Retinal pigment epithelial cell (primary cell): ENCODE measurements at places on chromosomes 4 and X.

DNA sequence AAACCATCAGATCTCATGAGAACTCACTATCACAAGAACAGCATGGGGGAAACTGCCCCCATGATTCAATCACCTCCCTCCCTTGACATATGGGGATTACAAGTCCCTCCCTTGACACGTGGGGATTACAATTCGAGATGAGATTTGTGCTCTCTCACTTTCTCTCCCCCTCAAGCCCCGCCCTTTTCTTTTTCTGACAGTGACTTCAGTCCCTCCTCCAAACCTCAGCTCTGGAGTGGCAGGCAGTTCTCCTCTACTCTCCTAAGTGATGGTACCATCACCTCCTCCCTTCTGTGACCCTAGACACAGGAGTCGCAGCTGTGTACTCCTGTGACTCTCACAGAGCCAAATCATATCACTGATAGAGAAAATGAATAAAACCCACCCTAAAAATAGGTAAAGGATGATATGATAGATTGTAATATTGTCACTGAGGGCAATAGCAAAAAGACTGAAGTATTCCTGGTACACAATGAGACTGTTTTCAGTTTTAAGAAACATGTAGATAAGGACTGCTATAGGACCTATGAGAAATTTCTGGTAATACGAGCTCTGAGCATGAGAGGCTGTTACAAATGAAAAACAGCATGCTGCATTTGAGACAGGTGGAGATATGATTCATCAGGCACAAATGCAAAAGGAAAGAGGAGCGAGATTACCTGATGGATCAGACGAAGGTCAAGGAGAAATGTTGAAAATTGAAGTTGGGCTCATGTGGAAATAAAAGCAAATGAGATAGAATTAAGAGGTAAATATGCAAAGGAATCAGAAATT is 101.2 kb upstream of the CBLL2 start:
- no peak for DNase-seq

- peak; percentile 58 for DNase-seq
Observed at GRCh38 chrX:45515262-45516215, 314.9 kb upstream of the DIPK2B start.

DNA sequence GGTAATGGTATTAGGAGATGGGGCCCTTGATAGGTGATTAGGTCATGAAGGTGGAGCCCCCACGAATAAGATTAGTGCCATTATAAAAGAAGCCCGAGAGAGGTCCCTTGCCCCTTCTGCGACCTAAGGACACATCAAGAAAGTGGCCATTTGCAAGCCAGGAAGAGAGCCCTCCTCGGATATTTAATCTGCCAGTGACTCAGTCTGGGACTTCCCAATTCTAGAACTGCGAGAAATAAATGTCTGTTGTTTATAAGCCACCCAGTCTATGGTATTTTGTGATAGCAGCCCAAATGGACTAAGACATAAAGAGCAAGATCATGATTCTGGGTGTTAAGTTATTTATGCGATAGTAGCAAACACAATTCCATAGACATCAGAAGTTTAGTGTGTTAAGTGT is 192.2 kb downstream of the LDB2 start:
- DNase-seq = no peak

- no peak for DNase-seq
Observed at GRCh38 chr4:76489686-76490161, 54.7 kb downstream of the SHROOM3 start.

GRCh38 chr4:137310166-137310565 is 222.1 kb downstream of the PCDH18 start:
- DNase-seq = no peak

DNA sequence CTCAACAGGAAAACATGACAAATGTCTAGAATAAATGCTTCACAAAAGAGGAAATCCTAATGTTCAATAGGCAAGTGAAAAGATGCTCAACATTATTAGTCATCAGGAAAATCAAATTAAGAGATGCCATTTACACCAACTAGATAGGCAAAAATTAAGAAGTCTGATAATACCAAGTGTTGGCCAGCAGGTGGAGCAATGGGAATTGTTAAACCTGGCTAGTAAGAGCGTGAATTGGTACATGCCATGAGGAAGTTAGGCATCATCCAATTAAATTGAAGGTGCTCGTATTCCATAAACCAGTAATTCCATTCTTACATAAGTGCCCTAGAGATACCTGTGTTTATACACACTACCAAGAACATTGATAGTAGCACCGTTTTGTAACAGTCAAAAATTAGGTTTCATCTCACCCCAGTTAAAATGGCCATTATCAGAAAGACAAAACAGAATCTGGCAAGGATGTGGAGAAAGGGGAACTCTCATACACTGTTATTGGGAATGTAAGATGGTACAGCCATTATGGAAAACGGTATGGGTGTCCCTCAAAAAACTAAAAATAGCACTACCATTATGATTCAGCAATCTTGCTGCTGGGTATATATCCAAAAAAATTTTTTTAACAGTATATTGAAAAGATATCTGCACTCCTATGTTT is 14.0 kb upstream of the ZCCHC18 start:
- peak; percentile 47 for DNase-seq

DNA sequence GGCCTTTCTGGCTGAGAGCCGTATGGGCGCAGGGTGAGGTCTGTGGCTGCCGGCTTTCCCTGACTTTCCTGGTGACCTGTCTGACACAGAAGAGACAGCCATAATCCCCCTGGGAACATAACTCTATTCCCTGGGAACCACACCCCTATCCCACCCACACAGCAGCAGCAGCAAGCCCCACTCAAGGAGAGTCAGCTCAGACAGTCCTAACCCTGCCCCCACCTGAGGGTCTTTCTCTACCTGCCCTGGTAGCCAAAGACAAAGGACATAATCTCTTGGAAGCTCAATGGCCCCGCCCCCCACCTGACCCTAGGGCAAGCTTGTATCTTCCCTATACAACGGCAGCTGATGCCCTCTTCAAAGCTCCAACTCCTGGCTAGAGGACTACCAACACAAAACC is 74.6 kb downstream of the PABPC4L start:
- DNase-seq = no peak

DNA sequence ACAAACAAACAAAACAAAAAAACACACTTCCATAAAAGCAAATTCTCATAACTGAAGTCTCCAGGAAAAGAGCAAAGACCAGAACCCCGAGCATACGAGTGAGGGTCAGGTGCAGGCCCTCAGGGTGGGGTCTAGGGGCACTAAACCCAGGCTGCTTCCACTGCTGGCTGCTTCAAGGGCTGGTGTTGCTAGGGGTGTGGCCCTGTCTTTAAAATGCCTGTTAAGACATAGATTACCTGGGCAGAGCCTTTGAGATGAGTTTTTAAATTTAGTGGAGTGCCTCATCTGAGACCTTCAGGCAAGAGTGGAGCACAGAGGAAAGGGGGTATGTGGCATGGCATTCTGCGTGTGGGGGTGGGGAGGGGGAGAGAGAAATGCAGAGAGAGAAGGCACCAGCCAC is 87.0 kb downstream of the FHDC1 start:
- DNase-seq = no peak

DNA sequence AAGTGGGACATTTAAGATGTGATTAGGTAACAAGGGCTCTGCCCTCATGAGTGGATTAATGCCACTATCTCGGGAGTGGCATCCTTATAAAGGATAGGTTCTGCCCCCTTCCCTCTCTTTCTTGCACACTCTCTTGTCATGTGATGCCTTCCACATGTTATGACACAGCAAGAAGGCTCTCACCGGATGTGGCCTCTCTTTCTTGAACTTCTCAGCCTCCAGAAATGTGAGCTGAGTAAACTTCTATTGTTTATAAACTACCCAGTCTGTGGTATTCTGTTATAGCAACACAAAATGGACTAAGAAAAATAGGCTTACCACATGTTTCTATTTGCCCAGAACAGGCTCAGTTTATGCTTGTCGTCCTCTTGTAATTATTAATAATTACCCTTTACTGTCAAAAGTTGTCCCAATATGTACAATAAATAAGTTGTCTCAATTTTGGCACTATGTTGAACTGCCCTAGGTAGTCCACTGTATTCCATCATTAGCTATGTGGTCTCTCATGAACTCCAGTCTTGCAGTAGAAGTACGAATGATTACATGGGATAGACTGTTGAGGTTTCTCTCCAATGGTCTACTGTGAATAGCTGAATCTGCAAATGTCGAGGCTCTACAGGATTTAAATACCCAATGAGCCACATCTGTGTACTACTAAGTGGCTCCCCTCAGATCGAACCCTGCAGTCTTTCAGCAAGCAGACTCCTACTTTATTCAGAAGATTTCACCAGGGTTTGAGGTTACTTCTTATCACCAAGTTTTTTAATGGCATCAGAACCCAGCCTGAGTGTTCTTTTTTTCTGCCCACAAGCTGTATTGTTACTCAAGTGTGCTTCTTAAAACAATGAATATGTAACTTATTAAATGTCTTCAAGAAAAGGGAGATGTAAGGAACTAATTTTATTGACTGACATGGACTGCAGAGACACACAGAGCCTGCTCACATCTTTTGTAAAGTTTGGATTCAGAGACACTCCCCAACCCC is 102.0 kb upstream of the LEF1 start:
- DNase-seq = no peak

DNA sequence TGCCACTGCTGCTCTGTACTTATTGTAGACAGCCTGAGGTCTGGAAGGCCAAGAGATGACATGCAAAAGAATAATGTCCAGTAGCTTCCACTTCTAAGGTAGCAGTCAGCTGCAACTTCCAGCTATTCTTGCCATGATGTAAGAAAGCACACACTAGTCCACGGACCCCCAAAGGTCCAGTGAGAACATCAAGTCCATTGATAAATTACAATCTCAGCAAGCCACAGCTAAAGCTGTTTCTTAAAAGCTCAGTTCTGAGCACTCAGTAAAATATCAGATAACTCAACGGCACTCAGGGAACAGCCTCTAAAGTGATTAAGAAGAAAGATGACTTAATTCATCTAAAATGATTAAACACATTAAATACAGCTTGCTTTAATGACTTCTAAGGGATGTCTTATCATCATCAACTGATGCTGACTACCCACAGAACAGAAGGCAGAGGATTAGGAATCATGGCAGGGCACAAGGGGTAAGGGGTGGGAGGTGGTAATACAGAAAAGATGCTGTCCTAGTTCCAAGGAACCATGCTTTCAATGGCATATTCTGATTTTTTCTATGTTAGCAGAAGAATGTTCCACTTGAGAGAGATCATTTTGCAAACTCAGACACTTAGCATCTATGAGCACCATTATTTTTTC is 99.1 kb upstream of the CBR4 start:
- DNase-seq = no peak

- no peak for DNase-seq
Observed at GRCh38 chr4:121526509-121526908, 145.7 kb upstream of the QRFPR start.

- DNase-seq = peak; percentile 37
Observed at GRCh38 chrX:148380650-148381561, 119.5 kb upstream of the AFF2 start.

GRCh38 chr4:158020734-158021346 is 152.0 kb downstream of the GASK1B start:
- DNase-seq = peak; percentile 72

GRCh38 chr4:87949961-87950360 is 25.6 kb upstream of the SPP1 start:
- no peak for DNase-seq

DNA sequence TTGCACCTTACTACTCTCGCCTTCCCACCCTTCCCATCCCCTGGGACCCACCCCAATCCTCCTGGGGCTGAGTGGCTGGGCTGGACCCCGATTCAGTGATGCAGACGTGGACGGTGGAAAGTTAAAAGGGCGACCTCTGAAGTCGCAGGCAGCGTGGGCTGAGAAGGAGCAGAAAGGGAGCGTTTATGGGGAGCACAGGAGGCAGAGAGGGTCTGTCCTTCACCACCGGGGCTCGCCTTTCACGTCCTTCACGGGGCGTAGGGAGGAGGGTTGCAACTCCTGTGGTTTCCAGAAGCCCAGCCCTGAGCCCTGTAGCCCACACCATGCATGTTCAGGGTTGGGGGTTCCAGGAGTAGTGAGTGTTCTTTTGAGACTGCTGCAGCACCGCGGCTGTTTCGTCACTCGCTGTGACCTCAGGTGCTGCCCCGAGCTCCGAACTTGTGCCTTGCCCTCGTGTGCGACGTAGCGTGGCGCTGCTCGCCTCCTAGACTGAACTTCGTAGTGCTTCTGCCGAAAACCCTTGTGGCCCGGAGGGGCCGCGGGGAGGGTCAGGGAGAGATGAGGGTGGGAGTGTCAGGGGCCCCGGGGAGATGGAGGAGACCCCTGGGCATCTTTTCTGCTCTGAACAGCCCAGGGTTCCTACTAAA is 1.6 kb downstream of the NHS start:
- DNase-seq = no peak

GRCh38 chr4:76957004-76957738 is 7.6 kb downstream of the SEPTIN11 start:
- no peak for DNase-seq

DNA sequence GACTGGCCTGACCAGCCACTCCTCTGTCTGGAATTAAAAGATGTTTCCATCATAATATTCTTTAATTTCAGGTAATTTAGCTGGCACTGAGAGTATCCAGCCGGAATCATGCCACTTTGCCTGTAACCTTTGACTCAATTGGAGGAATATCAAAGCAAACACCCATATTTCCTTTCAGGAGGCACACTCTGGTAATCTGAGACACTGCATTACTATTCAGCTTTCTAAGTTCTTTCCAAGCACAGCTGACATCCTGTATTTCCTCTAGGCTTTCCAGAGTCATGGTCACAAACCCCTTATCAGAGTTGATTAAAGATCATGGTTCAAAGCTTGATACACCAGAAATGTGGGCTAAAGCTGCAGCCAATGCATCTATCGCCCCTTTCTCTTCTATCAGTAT is 29.3 kb downstream of the INTS12 start:
- DNase-seq = no peak

- no peak for DNase-seq
Observed at GRCh38 chr4:4470208-4470607, 71.6 kb downstream of the STX18 start.
